Fibroblast of lung (primary cell): ENCODE measurements at places on chromosomes 7 and 10. TPM values are rescaled to one million over a fixed set of nuclear protein-coding genes. Genes with fewer than 3 reads are reported as not detected.

DNA sequence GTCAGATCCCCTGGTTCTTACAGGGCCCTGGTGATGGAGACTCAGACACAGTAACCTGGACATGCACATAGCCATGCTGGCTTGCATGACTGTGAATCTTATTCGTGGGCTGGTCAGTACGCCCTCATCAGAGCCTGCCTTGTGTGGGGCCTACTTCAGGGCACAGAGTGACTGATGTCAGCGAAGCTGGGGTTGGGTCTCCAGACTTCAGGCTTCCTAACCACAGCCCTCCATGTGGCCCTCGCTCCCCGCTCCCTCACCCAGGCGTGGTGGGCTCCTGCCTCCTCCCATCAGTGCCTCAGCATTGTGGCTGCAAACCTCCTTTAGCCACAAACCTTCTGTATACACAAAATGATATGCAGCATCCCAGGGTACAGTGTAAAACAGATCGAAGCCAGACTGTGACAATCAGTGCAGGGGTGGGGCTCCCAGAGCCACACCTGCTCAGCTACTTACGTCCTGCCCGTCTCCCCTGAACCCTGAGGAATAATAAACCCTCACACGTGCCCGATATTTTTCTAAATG, 7.1 kb upstream of the C10orf105 start:
- DNase-seq, result no peak

- DNase-seq, result no peak
Measured at GRCh38 chr7:117995850-117996650, 122.8 kb upstream of the CTTNBP2 start.

GRCh38 chr7:11714205-11714604, 117.8 kb downstream of the THSD7A start:
- DNase-seq, result no peak

Gene PNPLA8
- 35.7 and 36.7 TPM in 2 replicates for total RNA-seq

Gene TUBB8
- not detected in 2 replicates for total RNA-seq
